ENCODE measurements at places on chromosomes 12 and 14. TPM values are rescaled to one million over a fixed set of nuclear protein-coding genes. Genes with fewer than 3 reads are reported as not detected.

Gene SPTB
- polyA plus RNA-seq, result 0.27 TPM

Gene TAOK3
- 37.3 TPM for polyA plus RNA-seq

Gene C12orf50
- not detected for polyA plus RNA-seq

- DNase-seq, result no peak
Observed at GRCh38 chr12:53152390-53152789, 28.1 kb upstream of the ZNF740 start.

DNA sequence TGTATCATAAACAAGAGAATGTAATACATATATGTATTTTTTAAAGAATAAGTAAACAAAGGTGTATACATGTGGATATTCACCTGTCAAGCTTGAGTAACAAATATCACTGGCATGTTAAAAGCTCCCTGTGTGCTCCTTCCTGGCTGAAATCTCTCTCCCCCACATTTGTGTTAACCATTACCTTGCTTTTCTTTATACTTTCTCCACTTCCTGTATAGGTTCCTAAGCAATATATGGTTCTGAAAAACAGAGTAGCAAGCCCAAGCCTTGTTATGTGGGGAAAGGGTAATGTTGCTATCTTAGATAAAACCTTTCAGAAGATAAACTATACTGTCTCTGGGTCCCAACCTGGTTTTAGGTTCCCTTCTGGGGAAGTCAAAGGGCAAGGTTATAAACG, 32.3 kb upstream of the TBC1D30 start:
- DNase-seq, result no peak

DNA sequence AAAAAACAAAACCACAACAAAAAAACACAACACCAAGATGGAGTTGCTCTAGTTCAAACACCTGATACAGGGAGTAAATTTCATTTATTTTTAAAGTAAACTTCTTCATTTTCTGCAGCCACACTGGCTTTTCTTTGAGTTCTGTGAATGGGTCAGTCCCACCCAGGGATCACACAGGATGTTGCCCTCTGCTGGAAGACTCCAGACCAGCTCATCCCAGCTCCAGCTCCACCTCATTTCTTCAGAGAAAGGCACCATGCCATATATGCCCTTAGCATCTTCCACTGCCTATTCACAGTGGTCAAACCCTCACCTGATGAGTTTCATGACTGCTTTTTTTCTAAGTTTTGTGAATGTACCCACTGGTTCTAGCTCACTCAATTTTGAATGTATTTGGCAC, 8.0 kb downstream of the GLIPR1 start:
- DNase-seq, result no peak

DNA sequence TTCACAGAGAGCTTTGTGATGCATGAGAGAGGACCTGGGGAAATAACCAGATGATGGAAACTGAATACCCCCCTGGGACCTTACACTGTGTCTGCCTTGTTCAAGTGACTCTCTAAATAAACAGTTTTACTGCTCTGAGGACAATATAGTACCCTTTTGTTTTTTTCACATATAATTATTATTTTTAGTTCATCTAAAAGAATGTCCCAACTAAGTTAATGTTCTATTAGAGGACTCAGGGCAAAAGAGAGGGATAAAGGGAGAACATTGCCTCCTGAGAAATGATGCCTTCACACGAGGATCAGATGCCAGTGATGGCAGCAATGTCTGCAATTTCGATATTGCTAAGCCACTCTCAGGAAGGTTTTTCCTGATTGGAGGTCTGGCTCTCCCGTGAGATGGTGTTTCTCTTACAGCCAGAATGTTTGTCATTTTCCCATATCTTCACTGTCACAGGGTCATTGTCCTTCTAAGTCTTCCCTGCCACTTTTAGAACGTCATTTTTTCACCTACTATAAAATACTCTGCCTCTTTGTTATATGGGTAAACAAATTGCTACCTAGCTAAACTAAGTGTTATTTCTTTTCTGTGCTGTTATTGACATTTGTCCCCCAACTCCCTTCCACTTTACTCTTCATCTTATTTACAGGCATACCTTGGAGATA, 201.6 kb downstream of the RAD51B start:
- DNase-seq, result no peak

DNA sequence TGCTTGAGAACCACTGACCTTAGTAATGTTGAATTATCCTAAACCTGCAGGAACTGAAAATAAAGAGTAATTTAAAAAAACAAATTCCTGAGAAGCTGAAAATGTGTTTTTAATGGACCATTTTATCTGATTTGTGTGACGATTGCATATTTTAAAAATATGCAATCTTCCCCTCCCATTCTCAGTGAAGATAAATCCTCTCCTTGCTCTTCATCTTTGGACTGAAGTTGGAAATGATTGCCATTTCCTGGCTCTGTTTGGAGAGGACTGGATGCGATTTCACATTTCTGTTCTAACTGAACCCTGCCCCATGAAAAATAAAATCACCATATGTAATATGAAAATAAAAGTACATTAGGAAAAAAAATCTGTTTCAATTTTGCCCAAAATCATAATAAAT, 216.3 kb downstream of the SLC6A15 start:
- DNase-seq, result no peak

Gene HCAR2
- 0.52 TPM for polyA plus RNA-seq

Gene DNAJC22
- 16.3 TPM for polyA plus RNA-seq

- DNase-seq, result peak; percentile 31
Observed at GRCh38 chr12:630656-631632, 32.3 kb downstream of the NINJ2 start.

GRCh38 chr14:75579338-75579864, 981 bp downstream of the FLVCR2 start:
- DNase-seq, result peak; percentile 47

GRCh38 chr14:97185186-97185585, 388.0 kb downstream of the VRK1 start:
- DNase-seq, result peak; percentile 8

- DNase-seq, result no peak
Observed at GRCh38 chr14:93002851-93003298, 79.9 kb downstream of the CHGA start.

- no peak for DNase-seq
Observed at GRCh38 chr14:39956372-39956771, 524.1 kb upstream of the FBXO33 start.

DNA sequence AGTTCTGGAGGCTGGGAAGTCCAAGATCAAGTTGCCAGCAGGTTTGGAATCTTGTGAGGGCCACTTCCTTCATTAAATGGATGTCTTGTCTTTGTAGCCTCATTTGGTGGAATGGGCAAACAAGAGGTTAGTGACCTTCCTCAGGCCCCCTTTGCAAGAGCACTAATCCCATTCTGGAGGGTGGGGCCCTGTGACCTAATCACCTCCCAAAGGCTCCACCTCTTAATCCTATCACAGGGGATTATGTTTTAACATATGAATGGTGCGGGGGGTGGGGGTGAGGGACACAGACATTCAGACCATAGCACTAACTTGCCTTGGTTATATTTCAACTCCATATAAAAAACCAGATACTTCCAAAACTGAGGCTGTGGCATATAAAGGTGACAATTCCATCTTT, 59.9 kb upstream of the PPP4R3A start:
- no peak for DNase-seq

GRCh38 chr14:30016002-30016401, 88.4 kb upstream of the PRKD1 start:
- DNase-seq, result no peak

GRCh38 chr14:85867450-85867849, 337.5 kb downstream of the FLRT2 start:
- DNase-seq, result no peak

Gene SMOC1
- 0.94 TPM for polyA plus RNA-seq

GRCh38 chr12:121748571-121749265, 36.2 kb downstream of the TMEM120B start:
- DNase-seq, result peak; percentile 62

DNA sequence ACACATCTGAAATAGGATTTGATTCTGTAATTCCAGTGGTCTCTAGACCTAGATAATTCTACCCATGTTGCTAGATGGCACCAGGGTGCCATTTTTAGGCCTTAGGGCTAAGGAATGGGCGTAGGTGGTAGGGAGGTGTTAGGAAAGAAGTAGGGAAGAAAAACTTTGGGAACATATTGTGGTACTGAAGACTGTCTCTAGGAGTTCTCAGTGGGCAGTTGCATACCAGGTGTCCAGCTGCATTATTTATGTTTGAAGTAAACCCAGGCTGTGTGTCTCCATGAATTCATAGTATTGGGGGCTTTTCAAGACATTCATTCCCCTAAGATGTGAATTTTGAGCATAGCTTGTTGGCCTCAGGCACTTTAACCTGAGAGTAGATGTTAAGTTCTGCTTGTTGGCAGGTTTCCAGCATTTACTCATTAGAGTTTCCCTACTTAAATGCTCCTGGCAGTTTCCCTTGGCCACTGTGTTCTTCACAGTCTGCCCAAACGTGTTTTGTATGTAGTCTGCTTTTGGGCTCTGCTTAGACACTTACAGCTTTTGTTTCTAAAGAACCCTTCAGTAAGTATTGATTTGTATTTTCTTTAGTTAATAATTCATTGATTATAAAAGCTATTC, 31.5 kb upstream of the CCT2 start:
- DNase-seq, result peak; percentile 31

DNA sequence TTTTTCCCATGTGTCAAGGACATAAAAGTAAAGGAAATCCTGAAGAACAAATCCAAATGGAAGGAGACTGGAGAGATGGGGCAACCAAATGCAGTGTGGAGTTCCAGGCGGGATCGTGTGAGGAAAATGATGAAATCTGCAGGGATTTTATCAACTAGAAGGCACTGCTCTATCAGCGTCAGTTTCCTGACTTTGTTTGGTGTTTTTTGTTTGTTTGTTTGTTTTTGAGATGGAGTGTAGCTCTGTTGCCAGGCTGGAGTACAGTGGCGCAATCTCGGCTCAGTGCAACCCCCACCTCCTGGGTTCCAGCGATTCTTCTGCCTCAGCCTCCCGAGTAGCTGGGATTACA, 43.3 kb upstream of the GPR132 start:
- DNase-seq, result no peak

Gene COQ10A
- 10.5 TPM for polyA plus RNA-seq

DNA sequence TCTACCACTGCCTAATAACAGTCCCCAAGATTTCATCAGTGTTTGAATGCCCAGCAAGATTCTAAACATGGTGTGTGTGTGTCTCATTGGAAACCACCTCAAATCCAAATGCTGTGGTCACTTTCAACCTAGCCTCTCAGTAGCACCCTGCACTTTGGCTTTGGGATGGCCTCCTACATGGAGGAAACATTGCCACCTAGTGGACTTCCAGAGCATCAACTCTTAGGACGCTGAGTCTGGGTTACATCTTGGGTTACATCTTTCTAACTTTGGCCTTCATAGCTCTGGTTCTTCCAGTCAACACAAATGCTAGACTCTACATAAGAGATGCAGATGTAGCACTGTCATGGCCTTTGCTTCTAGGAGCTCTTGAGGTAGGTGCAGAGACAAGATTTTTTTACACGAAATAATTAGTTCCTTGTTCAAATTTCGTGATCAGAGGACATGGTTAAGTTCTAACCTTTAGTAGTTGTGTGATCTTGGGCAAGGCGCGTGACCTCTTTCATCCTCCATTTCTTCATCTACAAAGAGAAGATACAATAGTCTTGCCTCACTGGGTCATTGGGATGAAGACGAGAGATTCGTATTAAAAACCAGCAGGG, 113.5 kb upstream of the VASH1 start:
- DNase-seq, result peak; percentile 32

- DNase-seq, result peak; percentile 60
Observed at GRCh38 chr14:56491299-56492285, 88.0 kb upstream of the TMEM260 start.

Gene BMAL2
- polyA plus RNA-seq, result 1.4 TPM

DNA sequence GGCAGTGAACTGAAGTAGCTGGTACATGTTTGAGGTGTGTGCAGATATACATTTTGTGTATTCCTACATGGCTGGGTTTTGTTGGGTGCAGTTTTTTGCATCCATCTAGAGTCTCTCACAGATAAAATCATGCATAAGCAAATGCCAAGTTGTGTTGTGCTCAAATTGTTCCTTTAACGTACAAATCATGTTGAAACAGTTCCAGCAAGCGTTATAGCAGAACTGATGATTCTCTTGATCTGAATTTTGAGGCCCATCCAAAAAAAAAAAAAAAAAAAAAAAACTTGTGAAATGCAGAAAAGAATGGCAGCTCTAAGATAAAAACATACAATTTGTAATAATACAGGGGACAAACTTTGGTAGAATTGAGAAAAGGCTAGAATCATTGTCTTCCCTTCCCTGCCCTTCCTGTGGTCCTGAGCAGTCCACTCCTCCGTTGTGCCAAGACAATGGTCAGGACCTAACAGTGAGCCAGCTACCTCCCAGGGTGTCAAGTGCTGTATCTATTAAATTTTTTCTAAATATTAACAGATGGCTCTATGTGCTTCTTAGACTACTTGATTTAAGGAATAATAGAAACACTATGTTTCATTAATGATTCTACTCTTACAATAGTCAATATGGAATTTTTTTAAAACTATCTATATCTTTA, 122.1 kb downstream of the PLEKHA5 start:
- DNase-seq, result no peak

Gene BDKRB2
- polyA plus RNA-seq, result 1.3 TPM

Gene ASCL1
- polyA plus RNA-seq, result not detected
